ENCODE measurements at places on chromosomes 2 and 18.

GRCh38 chr18:76195601-76196000 lies 299.4 kb downstream of the ZNF516 start:
- DNase-seq: no peak

DNA sequence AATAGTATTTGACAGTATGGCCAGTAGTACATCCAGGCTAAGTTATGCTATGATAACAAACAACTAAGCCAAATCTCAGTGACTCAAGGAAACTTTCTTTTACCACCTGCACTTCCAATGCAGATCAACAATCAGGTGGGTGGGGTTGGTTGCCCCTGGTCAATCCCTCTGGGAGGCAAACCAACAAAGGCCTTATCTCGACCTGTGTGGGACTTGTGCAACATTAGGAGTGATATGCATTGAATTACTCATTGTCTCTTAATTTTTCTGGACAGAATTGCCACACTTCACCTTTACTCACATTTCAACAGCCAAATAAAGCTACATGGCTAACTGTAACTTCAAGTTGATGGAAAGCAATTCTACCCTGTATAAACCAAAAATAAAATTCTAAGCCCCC lies 1049.3 kb upstream of the CDH2 start:
- DNase-seq: no peak

GRCh38 chr2:37367310-37367709 lies 22.9 kb downstream of the QPCT start:
- DNase-seq: no peak

GRCh38 chr2:129757915-129758783 lies 221.3 kb upstream of the RAB6C start:
- DNase-seq: no peak

DNA sequence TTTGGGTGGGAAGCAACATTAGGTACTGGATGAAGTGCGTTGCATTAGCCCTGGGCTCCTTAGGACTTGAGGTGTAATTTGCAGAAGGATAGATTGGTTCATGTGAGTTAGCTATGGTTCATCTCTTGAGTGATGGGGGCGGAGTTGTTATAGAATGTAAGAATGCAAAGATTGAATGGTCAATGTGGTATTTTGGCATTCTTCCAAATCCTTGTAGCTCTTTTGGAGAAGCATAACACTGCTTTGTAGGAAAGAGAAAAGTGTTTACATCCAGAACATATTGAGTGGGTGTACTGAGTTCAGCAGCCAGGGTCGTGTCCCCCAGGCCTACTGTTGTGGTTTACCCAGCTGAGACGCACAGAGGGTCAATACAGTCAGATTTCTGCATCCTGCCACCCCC lies 173.5 kb downstream of the FMNL2 start:
- no peak for DNase-seq

Measured in stimulated activated CD4-positive, alpha-beta T cell treated with anti-CD3 and anti-CD28 coated beads, Interleukin-12 subunit alpha, Interleukin-12 subunit beta, amount 100 ng/mL, for 48 hours (primary cell).